ENCODE measurements at places on chromosomes 3 and 15.

- no peak for DNase-seq
These were observed 76.2 kb downstream of the MRPL46 start for GRCh38 chr15:88391006-88391405.

GRCh38 chr15:74580538-74581350 is 34.9 kb upstream of the CLK3 start:
- DNase-seq = no peak

- peak; percentile 63 for DNase-seq
These were observed 118.8 kb downstream of the SST start for GRCh38 chr3:187551416-187551815.

DNA sequence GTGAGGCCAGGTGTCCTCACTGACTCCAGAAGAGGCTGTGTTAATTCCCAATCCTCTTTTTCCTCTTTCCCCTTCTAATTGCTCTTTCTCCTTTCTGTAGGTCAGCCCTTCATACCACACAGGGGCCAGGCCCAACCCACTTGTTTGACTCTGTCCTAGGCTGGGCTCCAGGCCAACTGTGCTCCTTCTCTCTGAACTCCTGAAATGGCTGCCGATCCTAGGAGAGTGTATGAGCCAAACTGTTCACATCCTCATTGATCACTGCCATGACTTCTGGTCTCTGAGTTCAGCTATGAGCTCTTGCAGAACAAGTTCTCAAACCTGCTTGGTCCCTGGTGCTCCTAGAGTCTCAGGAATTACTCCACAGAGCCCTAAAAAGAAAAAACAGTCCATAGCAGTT is 145.1 kb downstream of the VGLL4 start:
- no peak for DNase-seq

DNA sequence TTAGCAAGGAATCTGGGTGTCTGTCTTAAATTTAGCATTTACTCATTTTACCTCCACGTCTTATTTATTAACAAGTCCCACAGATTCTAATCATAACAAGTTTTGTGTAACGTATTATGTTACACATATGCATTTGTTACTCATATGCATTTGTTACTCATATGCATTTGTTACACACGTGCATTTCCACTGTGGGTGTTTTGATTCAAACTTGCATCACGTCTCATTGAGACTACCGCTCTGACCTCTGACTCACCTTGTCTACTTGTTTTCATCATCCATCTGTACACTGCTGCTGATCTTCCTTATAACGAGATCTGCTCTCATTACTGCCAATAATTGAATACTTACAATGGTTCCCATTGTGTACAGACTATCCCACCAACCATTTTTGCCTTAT is 1141.4 kb downstream of the TBL1XR1 start:
- DNase-seq = no peak

- DNase-seq = no peak
These were observed 478.9 kb upstream of the GBE1 start for GRCh38 chr3:82240322-82240721.

DNA sequence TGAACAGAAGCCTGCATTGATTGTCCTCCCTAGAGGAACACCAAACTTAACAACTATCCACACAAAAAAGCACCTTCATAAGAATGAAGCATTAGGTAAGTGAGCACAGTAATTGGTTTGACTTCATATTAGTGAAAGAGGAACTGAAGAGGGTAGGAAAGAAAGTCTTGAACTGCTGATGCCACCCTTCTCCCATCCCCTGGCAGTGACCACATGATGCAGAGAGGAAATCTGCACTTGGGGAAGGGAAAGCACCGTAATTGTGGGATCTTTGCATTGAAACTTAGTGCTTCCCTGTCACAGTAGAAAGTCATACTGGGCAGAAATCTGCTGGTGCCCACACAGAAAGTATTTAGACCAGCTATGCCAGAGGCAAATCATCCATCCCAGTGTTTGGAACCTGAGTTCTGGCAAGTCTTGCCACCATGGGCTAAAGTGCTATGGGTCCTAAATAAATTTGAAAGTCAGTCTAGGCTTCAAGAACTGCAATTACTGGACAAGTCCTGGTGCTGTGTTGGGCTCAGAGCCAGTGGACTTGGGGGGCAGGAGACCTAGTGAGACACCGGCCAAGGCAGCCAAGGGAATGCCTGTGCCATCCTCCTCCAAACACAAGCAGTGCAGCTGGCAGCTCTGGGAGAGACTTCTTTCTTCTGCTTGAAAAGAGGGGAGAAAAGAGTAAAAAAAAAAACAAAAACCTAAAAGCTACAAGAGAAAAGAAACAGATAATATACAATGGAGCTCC is 63.6 kb downstream of the SLC15A2 start:
- DNase-seq = no peak

DNA sequence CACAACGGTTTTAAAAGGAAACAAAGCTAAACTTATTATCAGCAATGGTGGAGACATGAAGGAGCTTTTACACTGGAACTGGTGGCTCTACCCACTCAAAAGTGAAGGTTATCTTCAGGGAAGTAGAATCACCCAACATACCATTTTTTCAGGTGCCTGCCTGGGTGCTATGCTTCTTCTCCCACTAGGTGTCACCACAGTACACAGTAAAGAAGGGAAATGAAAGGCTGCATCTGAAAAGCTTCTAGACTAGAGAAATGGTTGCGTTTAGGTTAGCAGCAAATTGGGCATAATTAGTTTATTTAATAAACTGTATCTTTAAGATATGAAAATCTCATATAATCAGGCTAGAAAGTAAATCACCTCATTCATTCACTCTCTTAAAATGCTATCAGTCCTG is 47.0 kb upstream of the SELENOK start:
- DNase-seq = no peak

GRCh38 chr15:68278595-68279405 is 1.3 kb downstream of the FEM1B start:
- DNase-seq = no peak

DNA sequence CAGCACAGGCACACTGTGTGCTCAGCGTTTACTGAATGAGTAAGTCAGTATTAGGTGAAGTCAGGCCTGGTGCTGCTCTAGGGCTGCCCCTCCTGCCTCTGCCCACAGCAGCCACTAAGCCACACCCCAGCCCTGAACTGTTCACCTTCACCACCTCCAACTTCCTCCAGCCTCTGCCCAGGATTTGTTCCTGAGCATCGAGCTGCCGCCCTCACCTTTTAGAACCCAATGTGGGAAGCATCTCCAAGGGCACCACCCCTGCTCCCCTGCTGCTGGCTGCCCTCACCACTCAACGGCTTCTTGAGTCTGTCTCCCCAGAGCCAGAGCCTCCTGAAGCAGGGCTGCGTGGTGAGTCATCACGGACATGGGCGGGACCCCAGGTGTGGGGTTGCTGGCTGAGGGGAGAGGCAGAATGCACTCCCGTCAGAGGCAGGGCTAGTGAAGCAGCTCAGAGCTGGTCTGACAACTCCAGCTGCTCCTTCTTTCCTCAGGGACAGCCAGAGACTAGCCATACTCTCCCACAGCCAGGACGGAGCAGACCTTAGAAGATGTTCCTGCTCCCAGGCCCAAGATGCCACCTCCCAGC is 5.8 kb downstream of the HYAL2 start:
- DNase-seq = no peak

- DNase-seq = no peak
These were observed 26.5 kb upstream of the VEPH1 start for GRCh38 chr3:157529751-157530150.

DNA sequence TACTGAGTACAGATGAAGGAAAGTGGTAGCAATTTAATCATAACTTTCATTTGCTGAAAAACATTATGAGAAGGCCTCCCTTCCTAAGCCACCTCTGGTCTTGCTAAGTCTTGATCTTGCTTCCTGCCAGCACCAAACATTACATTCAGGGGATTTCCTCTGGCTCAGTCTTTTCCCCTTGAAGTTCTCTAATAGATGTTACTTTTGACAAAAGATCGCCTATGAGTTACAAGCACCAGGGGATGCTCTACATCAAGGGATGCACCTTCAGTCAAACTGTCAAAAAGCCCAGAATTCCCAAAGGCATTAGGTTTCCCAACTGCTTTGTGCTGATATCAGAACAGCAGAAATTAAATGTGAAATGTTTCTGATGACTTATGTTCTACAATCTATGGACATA is 47.3 kb downstream of the AQP9 start:
- no peak for DNase-seq

GRCh38 chr3:127694467-127695215 is 21.9 kb downstream of the ABTB1 start:
- DNase-seq = no peak

- DNase-seq = peak; percentile 46
These were observed 2.9 kb downstream of the THBS1 start for GRCh38 chr15:39583596-39584265.

GRCh38 chr3:52782412-52783210 is 5.2 kb downstream of the ITIH1 start:
- DNase-seq = no peak

DNA sequence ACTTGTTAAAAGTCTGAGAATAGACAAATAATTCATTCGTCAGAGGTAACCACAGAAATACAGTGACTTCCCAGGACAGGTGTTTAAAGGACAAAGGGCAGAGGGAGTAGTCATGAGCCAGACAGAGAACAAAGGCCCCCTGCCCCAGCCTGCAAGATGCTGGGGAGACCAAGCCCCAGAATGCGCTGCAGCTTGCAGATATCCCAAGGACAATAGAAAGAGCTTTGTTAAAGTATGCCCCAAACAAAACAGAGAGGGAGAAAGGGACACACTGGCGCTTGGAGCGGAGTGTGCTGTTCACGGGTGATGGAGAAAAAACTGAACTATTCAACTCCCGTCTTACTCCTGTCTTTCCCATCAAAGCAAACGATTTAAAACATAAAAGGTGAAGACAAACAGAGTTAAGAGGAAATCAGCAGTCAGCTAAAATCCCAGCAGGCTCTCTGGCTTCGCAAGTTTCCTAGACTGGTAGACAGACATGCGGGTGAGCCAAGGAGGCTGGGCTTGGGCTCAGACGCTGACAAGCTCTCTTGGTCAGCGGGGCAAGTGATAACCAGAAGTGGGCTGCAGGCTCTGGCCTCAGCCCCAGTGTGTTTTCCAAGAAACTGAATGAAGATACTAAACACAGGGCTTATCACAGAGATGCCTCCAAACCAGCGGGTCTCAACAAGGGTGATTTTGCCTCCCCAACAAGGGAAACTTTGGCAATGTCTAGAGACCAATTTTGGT is 130.1 kb downstream of the UACA start:
- no peak for DNase-seq

Data from BJ (cell line).